Iris pigment epithelial cell (primary cell): ENCODE measurements at places on chromosomes 3 and 15.

GRCh38 chr15:77632534-77633133 lies at the start of gene LINGO1:
Gene LINGO1 (minus strand): TSS chr15:77632912. CDS start chr15:77632315, 597 bp downstream.
- DNase-seq: peak; percentile 19

GRCh38 chr3:70550723-70551319 lies 238.4 kb upstream of the MDFIC2 start:
- DNase-seq: peak; percentile 67

DNA sequence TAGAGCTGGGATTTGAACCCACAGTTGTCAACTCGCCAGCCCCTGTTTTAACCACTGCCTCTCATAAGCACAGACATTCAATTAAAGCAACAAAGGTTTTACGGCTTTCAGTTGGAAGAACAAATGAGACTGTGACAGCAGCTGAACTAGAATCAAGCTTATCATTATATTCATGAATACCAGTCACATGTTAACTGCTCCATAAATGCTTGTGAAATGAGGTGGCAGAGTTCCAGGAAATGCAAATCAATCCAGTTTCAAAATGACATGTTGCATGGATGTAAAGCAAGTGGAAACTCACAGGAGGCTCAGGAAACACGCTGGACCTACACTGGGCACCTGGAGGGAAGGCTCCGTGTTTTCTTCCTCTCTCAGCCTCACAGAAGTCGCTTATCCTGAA lies 3.9 kb downstream of the GP5 start:
- DNase-seq: peak; percentile 36

- no peak for DNase-seq
Observed at GRCh38 chr15:64842096-64842939, 603 bp downstream of the PLEKHO2 start.

DNA sequence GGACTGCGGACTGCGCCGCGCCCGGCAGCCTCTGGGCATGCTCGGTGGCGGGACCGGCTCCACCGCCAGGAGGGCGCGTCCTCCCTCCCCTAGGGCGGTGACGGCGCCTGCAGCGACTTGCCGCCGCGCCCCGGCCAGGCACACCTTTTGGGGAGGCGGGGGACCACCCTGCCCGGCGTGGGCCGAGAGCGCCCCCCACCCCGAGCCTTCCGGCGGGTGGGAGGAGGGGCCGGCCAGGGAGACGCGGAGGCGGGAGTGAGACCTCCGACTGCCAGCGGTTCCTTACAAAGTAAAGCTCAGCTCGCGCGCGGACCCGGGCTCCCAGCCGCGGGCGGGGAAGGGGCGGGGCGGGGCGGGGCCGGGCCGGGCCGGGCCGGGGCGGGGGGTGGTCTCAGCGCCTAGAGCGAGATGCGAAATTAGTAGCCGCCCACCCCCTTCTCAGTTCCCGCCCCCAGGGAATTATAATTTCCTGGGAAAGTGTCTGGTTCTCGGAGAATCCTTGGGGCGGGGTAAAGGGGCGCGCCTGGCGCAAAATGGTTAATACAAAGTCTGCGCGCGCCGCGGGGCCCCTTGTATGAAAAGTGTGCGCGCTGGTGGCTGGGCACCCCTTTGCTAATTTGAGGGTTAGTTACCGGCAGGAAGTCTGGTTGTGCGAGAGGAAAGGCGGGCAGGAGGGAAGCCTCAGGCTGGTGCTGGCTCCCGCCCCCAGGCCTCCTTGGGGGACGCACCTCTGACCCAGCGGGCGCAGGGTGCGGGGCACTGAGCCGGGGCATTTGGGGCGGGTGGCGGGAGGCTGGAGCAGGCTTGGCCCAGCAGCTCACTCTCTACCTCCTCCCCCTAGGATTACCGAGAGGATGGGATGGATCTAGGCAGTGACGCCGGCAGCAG lies 224.8 kb upstream of the IL12A start:
- DNase-seq: peak; percentile 89
